ENCODE measurements at places on chromosomes 12 and 14.

GRCh38 chr14:38592764-38593442 is 337.0 kb upstream of the CLEC14A start:
- no peak for DNase-seq

DNA sequence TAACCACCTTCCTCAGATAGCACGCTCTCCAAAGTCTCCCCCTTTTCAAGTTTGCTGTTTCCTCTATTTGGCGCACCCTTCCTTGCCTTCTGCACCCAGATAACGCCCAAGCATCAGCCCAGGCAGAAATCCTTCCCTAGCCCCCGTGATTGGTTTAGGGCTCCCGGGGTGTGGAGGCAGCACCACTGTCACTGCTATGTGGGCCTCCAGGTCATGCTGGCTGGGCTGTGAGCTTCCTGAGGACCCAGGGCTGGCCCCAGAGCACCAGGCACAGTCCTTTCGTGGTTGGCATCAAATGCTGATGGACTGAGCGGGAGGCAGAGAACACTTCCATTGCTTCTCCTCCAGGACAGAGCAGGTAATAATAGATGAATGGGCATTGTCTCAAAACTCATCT is 311.4 kb downstream of the BCL11B start:
- DNase-seq, result no peak

DNA sequence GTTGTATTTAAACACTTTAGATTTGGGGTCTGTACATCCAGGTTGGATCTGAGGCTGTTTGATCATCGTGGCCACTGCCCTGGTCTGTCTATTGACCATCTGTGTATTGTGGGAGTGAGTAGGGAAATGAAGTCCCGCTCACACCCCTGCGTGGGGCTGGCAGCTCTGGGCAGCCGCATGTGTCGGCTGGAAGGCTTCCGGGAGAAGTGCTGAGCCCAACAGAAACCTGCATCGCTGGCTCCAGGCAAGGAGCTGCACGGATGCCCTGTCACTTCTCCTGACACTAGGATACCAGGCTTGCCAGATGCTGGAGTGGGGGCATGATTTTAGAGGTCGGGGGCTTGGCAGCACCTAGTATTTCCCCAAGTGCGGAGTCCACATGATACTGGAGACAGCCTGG is 93.6 kb downstream of the PHETA1 start:
- DNase-seq, result no peak

GRCh38 chr14:74954947-74955228 is 509 bp downstream of the PGF start:
- DNase-seq, result no peak

GRCh38 chr12:123936471-123936870 is 36.2 kb downstream of the CCDC92 start:
- no peak for DNase-seq
